Epithelial cell of prostate (primary cell): ENCODE measurements at places on chromosomes 7 and 10.

GRCh38 chr7:1062296-1063294, 18.2 kb downstream of the GPR146 start:
- DNase-seq, result no peak

- no peak for DNase-seq
These were observed 76.7 kb upstream of the MKX start for GRCh38 chr10:27822301-27822700.

DNA sequence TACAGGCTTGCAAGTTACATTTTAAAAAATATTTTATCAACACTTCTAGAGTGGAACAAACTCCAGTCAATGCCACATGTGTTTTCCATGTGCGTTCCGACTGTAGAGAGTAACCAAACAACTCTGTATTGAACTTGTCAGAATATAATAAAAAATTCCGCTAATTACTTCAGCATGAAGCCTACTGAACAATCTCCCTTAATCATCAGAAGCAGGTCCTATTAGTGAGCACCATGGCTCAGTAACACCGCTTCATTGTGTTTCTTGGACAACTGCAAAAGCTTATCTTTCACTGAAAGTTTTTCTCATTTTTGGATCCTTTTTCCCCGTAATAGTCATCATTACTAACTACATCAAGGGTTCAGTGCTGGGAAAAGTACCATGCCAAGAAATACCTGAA, 117.0 kb downstream of the MKX start:
- DNase-seq, result no peak

DNA sequence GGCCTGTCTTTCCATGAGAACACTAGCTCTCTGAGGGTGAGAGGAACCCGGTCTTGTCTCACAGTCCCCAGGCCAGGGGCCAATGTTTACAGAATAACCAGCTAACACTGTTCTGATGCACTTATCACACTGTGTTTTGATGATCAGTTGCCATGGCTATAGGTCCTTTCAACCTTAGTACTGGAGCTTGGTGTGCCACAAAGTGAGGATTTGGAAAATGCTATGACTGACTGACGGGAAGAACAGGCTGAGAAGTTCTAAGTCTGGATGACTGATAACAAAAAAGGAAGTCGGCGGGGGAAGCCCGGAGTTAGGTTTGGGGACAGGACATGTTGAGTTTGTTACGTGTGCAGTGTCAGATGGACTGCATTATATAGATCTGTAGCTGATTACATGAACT, 141.8 kb downstream of the CTTNBP2 start:
- DNase-seq, result no peak

- peak; percentile 45 for DNase-seq
These were observed 4.4 kb upstream of the MAD1L1 start for GRCh38 chr7:2237109-2237602.

DNA sequence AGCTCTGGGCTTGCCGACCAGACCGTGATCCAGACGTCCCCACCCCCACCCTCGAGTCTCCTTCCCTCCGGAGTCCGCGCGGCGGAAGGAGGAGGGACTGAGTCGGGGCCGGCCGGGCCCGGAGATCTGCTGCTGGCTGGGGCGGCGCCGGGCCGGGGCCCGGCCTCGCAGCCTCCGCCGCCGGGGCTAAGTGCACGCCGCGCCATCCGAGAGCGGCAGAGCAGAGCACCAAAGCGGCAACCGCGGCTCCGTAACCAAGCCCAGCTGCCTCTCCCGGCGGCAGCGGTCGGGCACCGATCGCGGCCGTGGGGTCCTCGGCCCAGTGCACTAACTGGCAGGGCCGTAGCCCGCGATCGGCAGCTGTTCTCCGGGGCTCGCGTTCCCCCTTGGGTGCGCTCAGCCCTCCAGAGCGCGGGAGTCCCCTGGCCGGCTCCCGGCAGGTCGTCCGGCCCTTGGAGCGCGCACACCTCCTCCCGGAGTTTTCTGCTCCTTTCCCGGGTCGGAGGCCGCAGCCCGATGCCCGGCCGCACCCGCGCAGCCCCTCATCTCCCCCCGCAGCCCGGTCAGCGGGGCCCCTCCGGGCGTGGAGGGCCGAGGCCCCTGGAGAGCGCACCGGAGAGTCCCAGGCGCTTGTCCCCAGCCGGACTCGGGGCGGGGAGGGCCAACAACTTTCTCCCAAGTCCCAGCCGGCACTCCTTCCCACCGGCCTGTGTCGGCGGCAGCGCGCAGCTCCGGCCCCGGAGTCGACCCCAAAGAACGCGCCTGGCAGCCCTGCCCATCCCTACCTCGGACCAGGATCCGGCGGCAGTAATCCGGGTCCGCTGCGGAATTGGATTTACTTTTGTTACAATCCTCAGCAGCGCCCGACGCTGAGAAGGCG, 799 bp downstream of the VAX1 start:
- no peak for DNase-seq

DNA sequence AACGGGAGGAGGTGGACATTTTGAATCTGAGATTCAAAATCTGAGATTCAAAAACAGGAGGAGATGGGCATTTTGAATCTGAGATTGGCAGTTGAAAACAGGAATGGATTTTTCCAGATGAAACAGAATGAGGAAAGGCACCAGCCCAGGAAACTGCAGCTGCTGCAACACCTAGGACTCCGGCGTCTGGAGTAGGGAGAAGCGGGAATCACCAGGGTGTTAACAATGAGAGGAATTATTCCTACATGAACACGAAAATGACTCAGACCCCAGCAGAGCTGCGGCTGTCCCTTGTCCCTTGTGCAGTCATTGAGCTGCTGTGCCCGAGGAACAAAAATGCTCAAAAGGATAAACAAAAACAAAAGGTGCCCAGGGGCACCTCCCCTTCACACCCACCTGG, 59.9 kb upstream of the KAT6B start:
- DNase-seq, result no peak

DNA sequence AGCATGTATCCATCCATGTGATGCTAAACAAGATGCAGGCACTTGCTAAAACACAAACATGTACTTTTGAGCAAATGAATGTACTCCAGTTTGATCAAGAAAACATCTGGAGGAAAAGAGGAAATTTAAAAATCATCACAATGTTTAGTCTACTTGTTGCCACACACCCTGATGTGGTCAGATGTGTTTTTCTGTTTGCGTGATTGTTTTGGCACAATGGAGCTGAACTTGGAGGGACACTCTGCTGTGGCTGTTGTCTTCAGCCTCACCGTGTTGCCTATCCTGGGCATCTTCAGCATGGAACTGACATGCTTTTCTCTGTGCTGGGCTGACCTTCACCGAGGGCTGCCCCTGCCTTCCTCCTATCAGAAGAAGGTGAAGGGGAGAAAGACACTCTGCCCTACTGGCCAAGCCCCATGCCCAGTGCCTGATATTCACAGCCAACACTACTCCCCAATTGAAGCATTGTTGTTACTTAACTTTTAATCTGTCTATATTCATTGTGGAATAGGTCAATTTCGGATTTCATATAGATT, 268.3 kb upstream of the IGFBP3 start:
- DNase-seq, result no peak

- no peak for DNase-seq
These were observed 54.5 kb downstream of the GRB10 start for GRCh38 chr7:50728184-50728583.

DNA sequence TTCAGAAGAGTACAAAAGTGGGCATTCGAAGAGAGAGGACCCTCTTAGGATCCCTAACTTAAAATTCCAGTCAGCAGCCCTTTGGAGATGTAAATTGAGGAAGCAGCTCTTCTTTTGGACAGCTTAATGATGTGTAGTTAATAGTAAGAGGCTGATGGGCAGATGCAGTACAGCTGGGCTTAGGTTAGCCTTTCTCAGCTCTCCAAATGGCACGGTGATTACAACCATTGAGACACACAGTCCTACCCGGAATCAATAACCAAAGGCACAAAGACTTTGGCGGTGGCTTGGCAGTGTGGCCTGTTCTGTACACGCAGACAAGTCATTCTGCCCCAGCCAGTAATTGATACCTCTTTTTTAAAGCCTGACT, 26.8 kb downstream of the GAD2 start:
- DNase-seq, result no peak

- no peak for DNase-seq
These were observed 1.3 kb upstream of the GRB10 start for GRCh38 chr7:50783801-50784507.

- peak; percentile 40 for DNase-seq
These were observed 8.4 kb downstream of the LRRC4 start for GRCh38 chr7:128022631-128023532.

GRCh38 chr10:78178940-78179339, 145.3 kb downstream of the RPS24 start:
- DNase-seq, result no peak

- DNase-seq, result peak; percentile 97
These were observed 17.7 kb downstream of the ADAM8 start for GRCh38 chr10:133258818-133259601.

DNA sequence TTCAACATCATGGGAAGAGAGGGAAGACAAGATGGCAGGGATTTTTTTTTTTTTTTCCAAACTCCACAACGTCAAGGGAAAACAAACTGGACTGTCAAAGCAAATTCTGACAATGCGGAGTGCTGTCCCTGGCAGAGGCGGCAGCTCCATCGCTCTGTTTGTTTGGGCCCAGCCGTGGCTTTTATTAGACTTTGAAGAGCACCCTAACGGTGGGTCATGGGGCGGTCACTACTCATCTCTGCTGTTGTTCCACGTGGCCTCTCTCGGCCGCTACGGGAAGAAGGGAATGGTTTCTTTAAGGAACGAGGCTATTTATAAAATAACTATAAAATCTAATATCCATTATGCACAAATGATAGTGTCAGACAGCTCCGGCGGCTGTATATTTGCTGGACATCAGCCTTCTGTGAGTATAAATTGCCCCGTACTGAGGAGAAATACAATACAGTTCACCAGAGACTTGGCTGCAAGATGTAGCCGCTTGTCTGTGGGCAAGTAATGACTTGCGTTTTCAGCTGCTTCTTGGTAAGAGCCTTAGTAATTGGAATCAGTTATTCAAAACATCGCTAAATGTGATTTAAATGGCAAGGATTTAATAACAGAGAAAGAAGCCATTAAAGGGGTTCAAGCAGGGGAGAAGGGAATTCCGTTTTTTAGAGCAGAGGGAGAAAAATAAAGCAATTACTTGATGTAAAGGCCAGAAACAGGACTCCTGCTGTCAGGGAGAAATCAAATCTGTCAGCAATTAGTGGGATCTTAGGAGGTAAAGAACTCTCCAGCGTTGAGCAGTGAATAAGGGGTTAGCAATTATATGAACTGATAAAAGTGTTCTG, 61.7 kb upstream of the RAB11FIP2 start:
- peak; percentile 37 for DNase-seq

DNA sequence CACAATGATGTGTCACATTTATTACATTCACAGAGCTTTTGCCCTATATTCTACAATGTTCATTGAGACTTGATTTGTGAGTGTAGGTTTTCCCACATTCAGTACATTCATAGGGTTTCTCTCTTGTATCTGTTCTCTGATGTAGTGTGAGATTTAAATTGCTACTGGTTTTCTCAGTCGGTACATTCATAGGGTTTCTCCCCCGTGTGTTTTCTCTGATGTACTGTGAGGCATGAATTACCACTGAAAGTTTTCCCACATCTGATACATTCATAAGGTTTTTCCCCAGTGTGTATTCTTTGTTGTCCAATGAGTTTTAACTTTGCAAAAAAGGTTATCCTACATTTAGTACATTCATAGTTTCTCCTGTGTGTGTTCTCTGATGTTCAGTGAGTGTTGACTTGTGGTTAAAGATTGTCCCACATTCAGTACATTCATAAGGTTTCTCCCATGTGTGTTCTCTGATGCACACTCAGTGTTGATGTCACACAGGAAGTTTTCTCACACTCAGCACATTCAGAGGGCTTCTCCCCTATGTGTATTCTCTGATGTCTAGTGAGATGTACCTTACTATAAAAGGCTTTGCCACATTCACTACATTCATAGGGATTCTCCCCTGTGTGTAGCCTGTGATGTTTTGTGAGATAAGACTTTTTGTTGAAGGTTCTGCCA, 63.0 kb downstream of the ZNF248 start:
- DNase-seq, result no peak

GRCh38 chr7:102047-102711, 90.2 kb upstream of the FAM20C start:
- DNase-seq, result no peak

DNA sequence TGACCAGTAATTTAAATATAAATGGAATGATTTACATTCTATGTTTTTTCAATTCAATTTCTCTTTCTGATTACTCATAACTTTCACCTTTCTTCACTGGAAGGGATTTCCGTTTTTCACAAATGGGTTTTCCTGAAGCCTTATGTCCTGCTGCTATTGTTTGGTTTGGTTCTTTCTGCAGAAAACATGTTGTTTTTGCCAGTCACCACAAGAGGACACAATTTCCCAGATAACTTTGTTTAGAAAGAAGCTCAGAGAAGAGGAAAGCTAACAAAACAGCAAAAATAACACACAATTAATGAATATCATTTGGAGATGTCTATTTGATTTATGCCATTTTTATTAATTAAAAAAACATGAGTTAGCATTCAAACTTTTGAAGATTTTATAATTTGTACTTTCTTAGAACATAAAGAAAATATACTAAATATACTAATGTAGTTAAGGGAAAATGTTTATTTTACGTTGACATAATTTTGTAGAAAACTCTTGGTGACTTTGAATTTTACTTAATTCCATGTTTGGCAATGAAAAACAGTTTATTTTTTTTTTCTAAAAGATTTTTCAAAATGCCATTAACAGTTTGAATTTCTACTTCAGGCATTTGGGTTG, 4.6 kb upstream of the TWIST1 start:
- DNase-seq, result no peak

DNA sequence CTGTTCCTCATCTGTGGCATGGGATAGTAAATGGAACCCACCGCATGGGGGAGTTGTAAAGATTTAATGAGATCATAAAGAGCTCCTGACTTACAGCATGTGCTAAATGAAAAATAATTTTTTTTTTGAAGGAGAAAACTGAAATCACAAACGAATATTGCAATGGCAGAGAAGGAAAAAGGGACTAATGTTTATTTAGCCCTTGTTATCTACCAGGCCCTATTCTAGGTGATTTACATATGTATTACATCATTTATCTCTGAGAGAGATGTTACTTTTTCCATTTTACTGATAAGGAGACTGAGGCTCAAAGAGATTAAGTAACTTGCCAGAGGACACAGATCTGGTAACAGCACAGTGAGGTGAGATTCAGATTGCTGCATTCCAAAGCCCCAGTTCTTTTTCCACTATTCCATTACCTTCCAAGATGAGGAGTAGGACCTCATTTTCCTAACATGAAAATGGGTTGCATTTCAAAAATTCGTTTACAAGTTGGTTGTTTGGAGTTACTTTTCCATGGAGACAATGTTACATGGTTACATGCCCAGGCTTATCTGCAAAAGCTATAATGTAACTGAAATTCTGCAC, 28.6 kb downstream of the VCL start:
- DNase-seq, result no peak

DNA sequence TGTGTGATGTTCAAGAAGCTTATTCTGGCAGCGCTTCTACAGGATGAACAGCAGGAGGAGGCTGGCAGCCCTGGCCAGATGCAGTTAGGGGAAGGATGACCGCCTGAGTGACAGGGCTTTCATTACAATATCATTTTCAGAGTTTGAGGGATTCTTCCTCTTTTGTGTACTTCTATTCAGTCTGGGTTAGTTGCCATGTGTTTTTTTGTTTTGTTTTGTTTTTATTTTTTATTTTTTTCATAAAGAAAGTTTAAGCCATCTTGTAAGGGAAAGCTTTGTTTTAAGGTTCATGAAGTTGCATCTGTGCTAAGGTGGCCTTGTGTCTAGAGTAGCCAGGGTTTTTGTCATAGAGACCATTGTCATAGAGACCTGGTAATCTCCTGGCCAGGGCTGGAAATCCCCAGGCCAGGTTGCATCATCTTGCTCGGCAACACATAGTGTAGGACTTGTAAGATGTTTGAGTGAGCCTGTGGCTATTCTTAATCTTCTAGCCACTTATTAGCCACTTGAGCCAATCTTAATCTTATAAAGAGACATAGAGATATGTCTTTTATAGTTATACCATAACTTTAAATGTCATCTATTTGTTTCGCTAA, 230.5 kb upstream of the TMEM229A start:
- DNase-seq, result no peak
